ENCODE measurements at places on chromosomes 11 and 22. TPM values are rescaled to one million over a fixed set of nuclear protein-coding genes. Genes with fewer than 3 reads are reported as not detected.

Gene APOA5
- total RNA-seq: not detected

Gene JAML
- total RNA-seq: not detected

Gene XKR3
- total RNA-seq: not detected

Gene DNAJC24
- 9.2 TPM for total RNA-seq

Gene OLFML1
- not detected for total RNA-seq

Data from A549 treated with ZK216348 at 1 μM for 4 hours (cell line).